ENCODE measurements at places on chromosomes 7 and 10.

- DNase-seq = no peak
Observed at GRCh38 chr10:118980870-118981269, 48.6 kb upstream of the NANOS1 start.

DNA sequence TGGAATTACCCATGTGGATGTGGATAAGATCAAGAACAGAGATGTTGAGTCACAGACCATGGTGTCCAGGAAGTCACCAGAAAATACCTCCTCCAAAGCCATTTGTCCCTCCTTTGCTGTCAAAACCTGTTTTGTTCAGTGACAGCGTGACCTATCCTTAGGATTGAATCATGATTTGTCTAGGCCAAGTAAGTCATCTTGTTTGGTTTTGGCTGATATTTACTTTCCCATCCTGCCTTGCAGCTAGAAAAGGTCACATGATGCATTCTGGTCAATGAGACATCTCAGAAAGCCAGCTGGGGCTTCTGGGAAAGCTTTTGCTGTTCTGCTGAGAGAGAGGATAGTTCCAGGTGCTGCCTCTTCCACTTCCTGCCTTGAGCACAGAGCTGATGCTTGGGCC, 225.3 kb upstream of the ZMIZ1 start:
- DNase-seq = no peak

GRCh38 chr7:40655426-40655825, 520.6 kb downstream of the SUGCT start:
- DNase-seq = no peak

- DNase-seq = no peak
Observed at GRCh38 chr7:14766747-14767146, 135.8 kb downstream of the DGKB start.

- DNase-seq = no peak
Observed at GRCh38 chr10:71753091-71753959, 20.0 kb downstream of the VSIR start.

DNA sequence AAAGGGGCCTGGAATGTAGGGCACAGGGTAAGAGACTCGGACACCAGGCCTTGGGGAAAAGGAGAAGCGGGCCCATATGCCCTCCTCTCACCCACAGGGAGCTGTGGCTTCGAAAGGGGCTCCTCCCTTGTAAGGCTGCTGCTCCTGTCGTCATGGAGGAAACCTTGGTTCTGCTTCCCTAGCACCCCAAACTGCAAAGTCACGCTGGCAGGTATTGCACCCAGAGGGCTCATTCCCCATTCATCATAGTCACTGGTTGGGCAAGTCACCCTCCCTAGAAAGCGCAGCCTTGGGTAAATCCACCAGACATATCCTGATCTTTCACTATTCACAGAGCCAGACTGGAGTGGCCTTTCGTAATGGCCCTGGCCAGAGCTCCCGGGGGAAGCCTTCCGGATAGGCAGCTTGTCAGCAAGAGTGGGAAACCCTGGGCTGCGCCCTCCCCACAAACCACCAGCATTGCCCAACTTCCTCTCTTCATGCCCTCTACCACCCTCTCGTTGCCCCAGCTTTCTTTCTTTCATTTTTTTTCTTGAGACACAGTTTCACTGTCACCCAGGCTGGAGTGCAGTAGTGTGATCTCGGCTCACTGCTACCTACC, 121.0 kb downstream of the HIP1 start:
- DNase-seq = no peak

- DNase-seq = no peak
Observed at GRCh38 chr10:37860494-37861190, 3.2 kb upstream of the ZNF248 start.

GRCh38 chr7:136018104-136018503, 40.9 kb upstream of the MTPN start:
- no peak for DNase-seq

- no peak for DNase-seq
Observed at GRCh38 chr10:109846832-109847231, 76.5 kb downstream of the XPNPEP1 start.

DNA sequence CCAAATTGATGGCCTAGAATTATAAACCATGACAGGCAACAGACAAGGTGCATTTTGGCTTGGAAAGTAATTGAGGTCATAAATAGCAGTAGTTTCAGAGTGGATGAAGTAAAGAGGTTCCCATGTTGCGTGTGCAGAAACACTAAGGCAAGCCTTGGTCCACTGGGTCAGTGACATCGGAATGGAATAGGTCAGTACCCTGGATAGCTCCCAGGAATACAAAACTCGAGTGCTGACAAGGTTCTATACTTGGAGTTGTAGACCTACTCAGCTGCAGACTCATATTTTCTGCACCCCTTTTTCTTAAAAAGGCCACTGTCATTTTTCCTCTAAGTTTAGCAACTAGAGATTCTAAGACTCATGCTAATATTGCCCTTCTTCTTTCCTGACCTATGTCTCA, 132.8 kb downstream of the DYNC1I1 start:
- DNase-seq = no peak

DNA sequence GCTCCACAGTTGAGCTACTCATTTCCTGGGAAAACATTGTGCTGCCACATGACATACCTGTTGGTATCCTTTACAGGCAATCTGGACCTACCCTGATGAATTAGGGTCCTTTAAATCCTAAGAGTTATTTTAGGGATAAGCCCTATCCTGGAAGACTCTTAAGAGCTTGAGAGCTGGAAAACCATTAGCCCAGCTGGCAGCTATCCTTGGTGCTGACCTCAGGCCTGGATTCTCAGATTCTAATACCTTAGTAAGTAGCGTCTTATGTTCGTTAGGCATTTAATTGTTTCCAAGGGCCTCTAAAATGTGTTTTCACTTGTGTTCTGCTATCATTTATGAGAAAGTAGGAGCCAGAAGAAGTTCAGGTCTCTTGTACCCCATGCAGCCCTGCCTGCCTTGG, 93.0 kb upstream of the SORCS3 start:
- DNase-seq = no peak

- DNase-seq = no peak
Observed at GRCh38 chr7:85512790-85513189, 325.9 kb upstream of the SEMA3D start.

- DNase-seq = no peak
Observed at GRCh38 chr7:27605283-27605682, 57.4 kb downstream of the HIBADH start.

DNA sequence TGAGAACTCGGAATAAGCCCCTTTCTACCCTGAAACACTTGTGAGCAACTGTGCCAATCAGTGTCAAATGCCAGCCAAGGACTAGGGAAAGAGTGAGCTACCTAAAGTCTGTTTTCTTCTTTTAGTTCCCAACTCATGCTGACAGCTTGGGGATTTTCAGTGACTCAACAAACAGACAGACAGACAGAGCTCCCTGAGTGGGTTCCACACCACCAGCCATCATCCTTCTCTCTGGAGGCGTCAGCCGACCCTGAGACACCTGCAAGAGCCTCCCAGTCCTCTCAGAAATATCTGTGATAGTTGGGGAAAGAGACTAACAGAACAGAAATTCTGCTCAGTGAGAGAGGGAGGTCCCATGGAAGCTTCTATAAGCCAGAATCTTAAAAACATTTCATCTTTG, 49.5 kb downstream of the GATA3 start:
- DNase-seq = no peak

DNA sequence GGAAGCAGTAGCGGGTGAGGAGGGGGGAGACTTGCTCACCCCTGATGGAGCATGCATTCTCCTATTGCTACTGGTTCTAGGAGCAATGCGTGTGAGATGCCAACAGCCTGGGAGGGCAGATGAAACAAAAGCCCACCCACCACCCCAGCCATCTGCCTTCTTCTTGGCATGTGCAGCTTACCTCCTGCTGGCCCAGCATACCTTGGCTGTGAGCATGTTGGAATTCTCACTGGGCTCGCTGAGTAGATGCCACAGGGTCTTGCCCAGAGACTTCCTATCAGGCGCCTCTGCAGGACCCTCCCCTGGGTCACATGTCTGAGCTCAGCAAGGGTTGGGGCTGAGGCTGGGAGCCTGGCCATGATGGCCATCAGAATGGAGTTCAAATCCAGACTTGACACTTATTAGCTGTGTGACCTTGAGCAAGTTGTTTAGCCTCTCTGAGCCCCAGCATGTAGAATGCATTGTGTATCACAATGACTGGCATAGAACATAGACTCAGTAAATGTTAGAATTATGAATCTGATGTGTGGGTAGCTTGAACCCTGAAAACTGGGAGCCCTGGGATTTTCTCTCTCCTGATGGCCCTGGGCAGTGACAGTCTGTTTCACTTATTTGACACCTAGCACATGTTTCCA, 38.2 kb downstream of the CDH23 start:
- no peak for DNase-seq

DNA sequence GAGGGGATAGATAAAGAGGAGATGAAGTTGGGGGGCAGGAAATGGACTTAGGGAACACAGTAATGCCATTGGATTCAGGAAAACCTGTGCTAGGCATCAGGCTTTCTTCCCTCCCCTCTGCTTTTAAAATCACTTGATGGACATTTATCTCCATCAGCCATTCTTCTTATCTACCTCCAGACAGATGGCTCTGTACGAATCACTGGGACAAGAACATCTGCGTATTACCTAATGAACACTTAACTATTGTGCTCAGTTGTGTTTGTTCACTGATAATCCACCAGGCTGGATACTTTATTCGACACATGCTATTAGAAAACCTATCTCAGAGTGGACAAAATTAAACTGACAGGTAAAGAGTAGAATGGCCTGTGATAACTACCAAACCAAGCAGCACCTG, 40.0 kb downstream of the TNKS2 start:
- DNase-seq = no peak

DNA sequence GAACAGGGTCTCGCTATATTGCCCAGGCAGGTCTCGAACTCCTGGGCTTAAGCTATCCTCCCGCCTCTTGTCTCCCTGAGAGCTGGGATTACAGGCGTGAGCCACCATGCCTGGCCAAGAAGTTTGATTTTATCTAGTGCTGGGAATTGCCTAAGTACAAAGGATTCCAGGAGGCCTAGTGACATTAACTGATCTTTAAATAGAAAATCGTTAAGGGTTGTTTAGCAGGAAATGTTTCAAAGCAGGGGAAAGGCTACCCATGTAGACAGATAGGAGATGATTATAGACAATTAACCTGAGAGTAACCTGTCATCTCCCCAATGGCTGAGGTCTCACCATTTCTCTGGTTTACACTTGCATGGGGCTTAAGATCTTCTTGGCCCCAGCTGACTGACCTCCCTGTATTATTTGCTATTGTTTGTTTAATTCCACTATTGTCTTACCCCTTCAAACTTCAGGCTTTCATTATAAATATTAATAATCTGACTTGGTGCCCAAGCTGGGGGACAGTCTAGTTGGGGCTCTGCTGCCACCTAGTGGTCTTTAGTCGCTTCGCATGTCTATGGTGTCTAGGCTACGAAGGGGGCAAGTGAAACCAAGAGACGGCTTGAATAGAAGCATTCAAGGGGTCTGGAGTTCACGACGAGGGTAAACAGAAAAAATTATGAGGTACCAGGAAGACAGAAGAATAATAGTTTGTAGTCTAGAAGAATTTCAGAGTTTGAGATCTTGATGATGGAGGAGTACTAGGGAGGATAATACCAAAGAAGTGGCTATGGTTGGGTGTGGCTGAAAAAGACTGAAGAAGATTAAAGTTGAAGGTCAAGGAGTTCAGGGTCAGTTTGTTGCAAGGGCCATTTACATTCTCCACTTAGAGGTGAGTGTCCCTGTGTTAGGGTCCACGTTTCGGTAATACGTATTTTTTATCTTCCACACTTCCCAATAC, 40.4 kb upstream of the BPGM start:
- peak; percentile 33 for DNase-seq

DNA sequence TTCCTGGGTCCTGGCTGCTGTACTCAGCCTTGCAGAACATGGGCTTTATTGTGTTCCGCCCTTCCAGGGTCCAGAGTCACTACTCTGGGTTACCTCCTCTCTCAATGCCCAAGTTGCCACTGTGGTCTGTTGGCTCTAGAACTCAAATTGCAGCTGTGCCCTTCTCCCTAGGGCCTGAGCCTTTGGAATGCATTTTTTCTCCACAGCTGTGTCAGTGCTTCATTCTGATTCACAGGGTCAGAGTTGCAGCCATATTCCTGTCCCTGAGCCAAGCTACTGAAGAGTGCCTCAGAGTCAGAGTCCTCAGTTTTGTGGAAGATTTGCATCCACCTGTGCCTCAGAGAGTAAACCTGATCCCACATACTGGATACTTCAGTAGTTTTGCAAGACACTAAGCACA, 167.5 kb downstream of the ITGB1 start:
- no peak for DNase-seq

GRCh38 chr7:156746891-156747290, 106.3 kb downstream of the RNF32 start:
- DNase-seq = no peak

GRCh38 chr7:130957137-130957513, 223.1 kb upstream of the KLF14 start:
- no peak for DNase-seq

DNA sequence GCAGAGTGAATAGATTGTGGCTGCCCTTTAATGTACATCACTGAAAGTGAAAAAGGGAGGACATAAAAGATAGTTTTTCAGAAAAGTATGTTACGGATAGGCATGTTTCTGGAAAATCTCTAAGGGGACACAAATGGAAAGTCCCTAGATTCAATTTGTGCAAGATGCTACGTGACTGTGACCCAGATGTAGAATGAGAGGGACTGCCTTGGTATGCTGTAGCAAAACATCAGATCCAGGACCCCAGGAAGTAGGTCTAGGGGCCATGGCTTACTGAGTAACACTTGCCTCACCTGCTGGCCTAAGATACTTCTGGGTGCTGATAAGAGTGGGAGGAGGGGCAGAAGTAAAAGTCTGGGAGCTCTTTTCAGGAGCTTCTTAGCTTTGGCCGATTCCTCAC, 191.2 kb upstream of the PHYHIPL start:
- no peak for DNase-seq

- DNase-seq = no peak
Observed at GRCh38 chr7:46928719-46929118, 653.2 kb downstream of the TNS3 start.

DNA sequence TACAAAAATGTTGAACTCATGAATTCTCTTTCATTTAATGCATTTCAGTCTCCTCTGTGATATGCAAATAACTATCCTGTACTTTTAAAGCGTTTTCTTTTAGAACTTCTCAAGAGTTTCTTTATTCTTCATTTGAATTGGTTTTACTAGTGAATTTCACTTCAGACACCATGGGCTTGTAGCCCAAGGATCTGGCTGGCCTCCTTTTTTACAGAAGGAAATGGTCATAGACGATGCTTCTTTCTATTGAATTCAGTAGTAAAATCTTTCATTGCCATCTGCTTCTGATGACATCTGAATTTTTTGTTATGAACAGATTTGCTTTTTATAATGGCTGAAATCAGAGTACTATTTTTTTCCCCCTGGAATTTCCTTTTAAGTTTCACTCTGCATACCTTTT, 135.2 kb upstream of the ETV1 start:
- no peak for DNase-seq

- DNase-seq = no peak
Observed at GRCh38 chr10:104350127-104350635, 3.5 kb upstream of the CFAP58 start.

DNA sequence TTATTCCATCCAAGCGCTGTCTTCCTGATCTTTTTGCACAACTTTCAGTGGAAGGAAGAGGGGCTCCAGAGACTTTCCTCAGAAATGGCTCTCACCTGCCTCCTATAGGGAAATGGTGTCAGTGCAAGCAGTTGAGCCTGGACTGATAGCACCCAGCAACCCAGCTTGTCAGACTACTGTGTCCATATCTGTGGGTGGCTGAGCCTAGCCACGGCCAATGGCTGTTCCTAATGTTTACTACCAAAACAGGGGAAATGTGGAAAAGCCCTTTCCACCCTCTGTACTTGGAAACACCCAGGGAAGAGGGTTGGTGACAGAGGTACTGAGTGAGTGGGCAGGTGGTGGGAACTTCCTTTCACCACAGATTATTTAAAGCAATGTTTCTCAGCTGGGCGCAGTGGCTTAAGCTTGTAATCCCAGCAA, 4.3 kb upstream of the YKT6 start:
- DNase-seq = no peak

Measured in activated T-helper 9 cell treated with anti-CD3 and anti-CD28 coated beads, Interleukin-2, amount 50 U/mL, for 16 hours (primary cell).